ENCODE measurements at places on chromosomes 1 and 21. TPM values are rescaled to one million over a fixed set of nuclear protein-coding genes. Genes with fewer than 3 reads are reported as not detected.

Gene KCNT2
- total RNA-seq: not detected

Gene CYP4Z1
- total RNA-seq: not detected

Gene ALX3
- not detected for total RNA-seq

Gene ZSCAN20
- total RNA-seq: 3.1 TPM

Gene AADACL3
- not detected for total RNA-seq

Gene EXO1
- 10.7 TPM for total RNA-seq

Gene ZNF683
- not detected for total RNA-seq

Gene CD1E
- not detected for total RNA-seq

Gene ZNF496
- 24.8 TPM for total RNA-seq

Gene ASTN1
- total RNA-seq: not detected

Gene SPRR4
- not detected for total RNA-seq

Gene BEND5
- total RNA-seq: 0.07 TPM

Gene PLA2G2A
- not detected for total RNA-seq

Gene IL10
- total RNA-seq: not detected

Gene FOXO6
- total RNA-seq: not detected

Gene ZNF281
- total RNA-seq: 8.4 TPM

Gene UBIAD1
- total RNA-seq: 7.2 TPM

Gene LCE2A
- not detected for total RNA-seq

Gene CCDC181
- total RNA-seq: 0.51 TPM

Gene TDRD5
- not detected for total RNA-seq

Gene IL19
- total RNA-seq: not detected

Gene PRAMEF11
- total RNA-seq: not detected

Gene ADGRB2
- total RNA-seq: 1.4 TPM

Gene C1orf87
- total RNA-seq: not detected

Gene TNFSF4
- total RNA-seq: 1.1 TPM

Gene KCNJ6
- total RNA-seq: 0.09 TPM

Gene PRAMEF33
- total RNA-seq: not detected

Gene TLCD4
- total RNA-seq: 0.14 TPM

Gene TXNDC12
- 39.0 TPM for total RNA-seq

Gene GNL2
- 63.5 TPM for total RNA-seq

Gene ITPKB
- 6.6 TPM for total RNA-seq

Gene OR2L8
- not detected for total RNA-seq

Gene GJA9
- not detected for total RNA-seq

Gene CHIA
- not detected for total RNA-seq

Gene LCE6A
- not detected for total RNA-seq

Gene CITED4
- 79.4 TPM for total RNA-seq

Gene TMCO1
- total RNA-seq: 87.9 TPM

Gene C1orf53
- 10.2 TPM for total RNA-seq

Gene CNIH3
- 0.14 TPM for total RNA-seq

Gene INTS7
- total RNA-seq: 13.3 TPM

Gene DYNLT5
- not detected for total RNA-seq

Gene HSD3B1
- total RNA-seq: not detected

Gene OR2AJ1
- not detected for total RNA-seq

Gene TAS1R1
- not detected for total RNA-seq

Gene MROH9
- not detected for total RNA-seq

Gene OSCP1
- total RNA-seq: 6.4 TPM

Gene IQGAP3
- total RNA-seq: 22.3 TPM

Gene TAF13
- 56.4 TPM for total RNA-seq

Gene TAGLN2
- 816 TPM for total RNA-seq

Gene SPRR2G
- not detected for total RNA-seq

Gene FAM177B
- total RNA-seq: not detected

Gene HPCA
- total RNA-seq: not detected

Gene ADGRL4
- total RNA-seq: 0.21 TPM

Gene AMY2A
- total RNA-seq: not detected

Gene SNAPIN
- 56.8 TPM for total RNA-seq

Gene CAMK1G
- total RNA-seq: not detected

Gene OR2L3
- not detected for total RNA-seq

Gene GNAT2
- total RNA-seq: 0.14 TPM

Measured in airway epithelial cell (primary cell).